Tracheal epithelial cell (primary cell): ENCODE measurements at places on chromosomes 2 and 18. TPM values are rescaled to one million over a fixed set of nuclear protein-coding genes. Genes with fewer than 3 reads are reported as not detected.

The POMC gene
- total RNA-seq: 0.72 TPM in 1 of 2 replicates, not detected in the other

The SULT1C4 gene
- 4.8 TPM in 1 of 2 replicates, not detected in the other for total RNA-seq

The FBXO48 gene
- total RNA-seq: 0.24 and 0.64 TPM in 2 replicates

The PLCD4 gene
- total RNA-seq: 1.2 and 1.3 TPM in 2 replicates

The NT5DC4 gene
- total RNA-seq: not detected in 2 replicates

The KCNJ13 gene
- not detected in 2 replicates for total RNA-seq

The MTCL1 gene
- 10.0 and 12.3 TPM in 2 replicates for total RNA-seq

The TTN gene
- under 0.01 TPM in 1 of 2 replicates, not detected in the other for total RNA-seq

The SF3B1 gene
- 105 and 110 TPM in 2 replicates for total RNA-seq

The RNF125 gene
- 0.72 and 1.5 TPM in 2 replicates for total RNA-seq

The AQP12B gene
- not detected in 2 replicates for total RNA-seq

The ITPRID2 gene
- total RNA-seq: 142 and 157 TPM in 2 replicates

The TCF23 gene
- not detected in 2 replicates for total RNA-seq

The PAIP2B gene
- 2.2 and 3.4 TPM in 2 replicates for total RNA-seq

The BCL11A gene
- total RNA-seq: 6.7 and 6.8 TPM in 2 replicates

The POTEJ gene
- not detected in 2 replicates for total RNA-seq

The LRRFIP1 gene
- total RNA-seq: 83.6 and 94.6 TPM in 2 replicates

The ACTG2 gene
- total RNA-seq: not detected in 2 replicates

The DCAF17 gene
- total RNA-seq: 22.4 and 24.7 TPM in 2 replicates

The FOXD4L1 gene
- total RNA-seq: under 0.01 TPM in 2 replicates

The NEURL3 gene
- total RNA-seq: 6.3 TPM in 1 of 2 replicates, not detected in the other

The PARD3B gene
- 1.1 and 2.7 TPM in 2 replicates for total RNA-seq

The PAPOLG gene
- total RNA-seq: 9.2 and 19.0 TPM in 2 replicates

The ZSWIM2 gene
- total RNA-seq: not detected in 2 replicates

The TMEM131 gene
- 18.8 and 19.8 TPM in 2 replicates for total RNA-seq

The DSC1 gene
- total RNA-seq: under 0.01 TPM in 1 of 2 replicates, not detected in the other
